ENCODE measurements at places on chromosomes 3 and 15. TPM values are rescaled to one million over a fixed set of nuclear protein-coding genes. Genes with fewer than 3 reads are reported as not detected.

ONECUT1 gene
- total RNA-seq, result not detected

GRCh38 chr3:170703121-170703588 lies 117.3 kb upstream of the SLC7A14 start:
- no peaks in the 10 kb centered on the region for H3K4me1 ChIP-seq
- H3K4me3 ChIP-seq, result no peak overlapping the region
- H3K27ac ChIP-seq, result peak overlapping the region; percentile 9
- DNase-seq, result no peak
- H3K27me3 ChIP-seq, result no peaks in the 10 kb centered on the region

- no peak overlapping the region for H3K27ac ChIP-seq
- H3K4me3 ChIP-seq, result no peak overlapping the region
- H3K4me1 ChIP-seq, result peaks cover 40% of the 10 kb centered on the region
- no peaks in the 10 kb centered on the region for H3K36me3 ChIP-seq
- no peak for DNase-seq
- H3K27me3 ChIP-seq, result no peaks in the 10 kb centered on the region
Observed at GRCh38 chr3:72271923-72272322, 487.0 kb upstream of the PROK2 start.

DNA sequence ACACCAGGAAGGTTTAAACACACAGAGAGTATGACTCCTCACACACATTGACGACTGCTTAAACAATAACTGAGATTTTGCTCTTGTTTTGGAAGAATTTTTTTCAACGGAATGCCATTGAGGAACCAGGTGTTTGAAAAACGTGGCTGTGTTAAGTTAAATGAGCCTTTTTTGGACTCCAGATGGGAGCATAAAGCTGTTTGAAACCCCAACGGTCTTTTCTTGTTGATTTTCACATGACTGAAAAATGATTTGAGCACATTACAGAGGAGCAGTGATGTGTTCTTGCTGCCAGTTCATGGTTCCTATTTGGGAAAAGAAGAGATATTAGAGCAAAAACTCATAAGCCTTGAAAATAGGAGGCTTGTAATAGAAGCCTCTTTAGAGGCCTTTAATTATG lies 97.8 kb upstream of the SELENOK start:
- no peaks in the 10 kb centered on the region for H3K27me3 ChIP-seq
- H3K4me3 ChIP-seq, result no peak overlapping the region
- no peak overlapping the region for H3K27ac ChIP-seq
- no peaks in the 10 kb centered on the region for H3K4me1 ChIP-seq
- H3K36me3 ChIP-seq, result no peaks in the 10 kb centered on the region
- DNase-seq, result no peak

SEMA3F gene
- not detected for total RNA-seq

- no peaks in the 10 kb centered on the region for H3K36me3 ChIP-seq
- H3K4me3 ChIP-seq, result no peak overlapping the region
- no peaks in the 10 kb centered on the region for H3K4me1 ChIP-seq
- no peak overlapping the region for H3K27ac ChIP-seq
- peaks cover 10% of the 10 kb centered on the region for H3K27me3 ChIP-seq
Observed at GRCh38 chr3:142962520-142963233, 797 bp downstream of the PAQR9 start.

- H3K36me3 ChIP-seq, result no peaks in the 10 kb centered on the region
- H3K27ac ChIP-seq, result no peak overlapping the region
- DNase-seq, result no peak
- no peaks in the 10 kb centered on the region for H3K27me3 ChIP-seq
- H3K4me3 ChIP-seq, result no peak overlapping the region
- peaks cover 25% of the 10 kb centered on the region for H3K4me1 ChIP-seq
Observed at GRCh38 chr3:172542999-172543398, 19.8 kb upstream of the TNFSF10 start.

- no peak for DNase-seq
- H3K27me3 ChIP-seq, result no peaks in the 10 kb centered on the region
- no peaks in the 10 kb centered on the region for H3K36me3 ChIP-seq
- H3K4me1 ChIP-seq, result no peaks in the 10 kb centered on the region
- no peak overlapping the region for H3K27ac ChIP-seq
Observed at GRCh38 chr15:100836501-100836900, 43.1 kb upstream of the ALDH1A3 start.

DNA sequence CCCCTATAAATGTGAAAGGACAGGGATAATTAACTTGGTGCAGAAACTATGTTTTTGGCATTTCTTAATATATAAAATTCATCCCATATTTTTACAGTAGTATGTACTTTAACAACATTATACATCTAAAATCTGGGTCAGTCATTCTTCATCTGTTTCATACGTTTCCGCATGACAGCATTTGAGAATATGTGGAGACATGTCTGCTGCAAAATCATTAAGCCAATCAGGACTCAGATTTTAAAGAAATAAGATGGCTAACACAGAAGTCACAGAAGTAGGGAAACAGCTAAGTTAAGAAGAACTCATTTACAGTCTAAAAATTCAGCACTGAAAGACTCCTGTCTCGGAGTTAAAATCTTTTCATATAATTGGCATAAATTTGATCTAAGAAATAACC lies 200.4 kb downstream of the TAFA4 start:
- H3K27ac ChIP-seq, result no peak overlapping the region
- no peaks in the 10 kb centered on the region for H3K27me3 ChIP-seq
- no peak for DNase-seq
- no peaks in the 10 kb centered on the region for H3K4me1 ChIP-seq
- H3K36me3 ChIP-seq, result no peaks in the 10 kb centered on the region
- no peak overlapping the region for H3K4me3 ChIP-seq

GOLGA6L4 gene
- 1.1 TPM for total RNA-seq

DNA sequence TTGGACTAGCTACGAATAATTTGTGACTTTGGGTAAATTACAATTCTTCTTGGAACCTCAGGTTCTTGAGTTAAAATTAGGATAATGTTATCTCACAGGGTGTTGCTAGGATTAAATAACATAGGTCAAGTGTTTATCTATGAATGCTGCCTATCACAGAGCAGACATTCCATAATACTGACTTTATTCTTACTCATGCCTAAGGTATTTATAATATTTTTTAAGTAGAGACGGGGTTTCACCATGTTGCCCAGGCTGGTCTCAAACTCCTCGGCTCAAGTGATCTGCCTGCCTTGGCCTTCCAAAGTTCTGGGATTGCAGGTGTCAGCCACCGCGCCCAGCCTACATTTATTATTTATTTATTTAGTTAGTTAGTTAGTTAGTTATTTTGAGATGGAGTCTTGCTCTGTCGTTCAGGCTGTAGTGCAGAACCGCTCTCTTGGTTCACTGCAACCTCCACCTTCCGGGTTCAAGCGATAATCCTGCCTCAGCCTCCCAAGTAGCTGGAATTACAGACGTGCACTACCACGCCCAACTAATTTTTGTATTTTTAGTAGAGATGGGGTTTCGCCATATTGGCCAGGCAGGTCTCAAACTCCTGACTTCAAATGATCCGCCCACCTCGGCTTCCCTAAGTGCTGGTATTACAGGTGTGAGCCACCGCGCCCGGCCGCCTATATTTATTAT lies 741 bp upstream of the ZNF106 start:
- peak overlapping the region; percentile 82 for H3K4me3 ChIP-seq
- H3K4me1 ChIP-seq, result peaks cover 44% of the 10 kb centered on the region
- H3K27me3 ChIP-seq, result no peaks in the 10 kb centered on the region
- peak overlapping the region; percentile 92 for H3K27ac ChIP-seq
- no peak for DNase-seq
- no peaks in the 10 kb centered on the region for H3K36me3 ChIP-seq

DNA sequence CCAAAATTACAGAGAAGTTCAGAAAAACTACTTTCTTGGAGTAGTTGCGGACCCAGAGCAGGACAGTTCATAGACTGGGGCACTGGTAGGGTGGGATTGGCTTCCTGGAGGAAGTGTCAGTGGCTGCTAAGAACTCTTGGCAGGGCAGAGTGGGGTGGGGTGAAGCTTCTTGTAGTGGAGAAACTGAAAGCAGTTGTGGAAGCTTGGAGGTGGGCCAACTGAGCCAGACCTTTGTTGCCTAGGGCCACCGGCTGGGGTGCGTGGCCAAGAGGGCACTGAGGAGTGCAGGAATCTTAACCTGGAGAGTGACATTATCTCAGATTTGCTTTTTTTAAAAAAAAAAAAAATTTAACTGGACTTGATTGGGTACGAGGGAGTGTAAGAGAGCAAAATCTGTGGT lies 3.1 kb downstream of the KAT2B start:
- no peaks in the 10 kb centered on the region for H3K27me3 ChIP-seq
- H3K36me3 ChIP-seq, result no peaks in the 10 kb centered on the region
- peaks cover 73% of the 10 kb centered on the region for H3K4me1 ChIP-seq
- peak overlapping the region; percentile 64 for H3K27ac ChIP-seq
- H3K4me3 ChIP-seq, result peak overlapping the region; percentile 48

DNA sequence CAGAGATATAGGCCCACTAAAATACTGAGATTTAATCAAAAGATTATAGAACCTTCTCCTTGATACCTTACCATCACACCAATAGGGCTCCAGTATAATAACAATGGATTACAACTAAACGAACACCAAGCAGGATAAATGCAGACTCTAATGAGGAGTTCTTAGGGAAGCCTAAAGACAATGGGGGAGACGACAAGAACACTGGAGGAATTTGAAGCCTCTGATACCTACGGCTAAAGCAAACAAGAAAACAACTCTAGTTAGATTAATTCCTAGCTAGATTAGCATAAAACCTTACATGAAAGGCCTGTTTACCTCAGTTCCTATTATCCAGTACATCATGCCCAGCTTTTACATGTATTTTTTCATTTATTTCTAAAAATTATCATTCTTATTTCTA lies 35.1 kb downstream of the NGLY1 start:
- H3K36me3 ChIP-seq, result peaks cover 17% of the 10 kb centered on the region
- no peak overlapping the region for H3K27ac ChIP-seq
- H3K4me1 ChIP-seq, result no peaks in the 10 kb centered on the region
- DNase-seq, result no peak
- H3K4me3 ChIP-seq, result no peak overlapping the region

DNA sequence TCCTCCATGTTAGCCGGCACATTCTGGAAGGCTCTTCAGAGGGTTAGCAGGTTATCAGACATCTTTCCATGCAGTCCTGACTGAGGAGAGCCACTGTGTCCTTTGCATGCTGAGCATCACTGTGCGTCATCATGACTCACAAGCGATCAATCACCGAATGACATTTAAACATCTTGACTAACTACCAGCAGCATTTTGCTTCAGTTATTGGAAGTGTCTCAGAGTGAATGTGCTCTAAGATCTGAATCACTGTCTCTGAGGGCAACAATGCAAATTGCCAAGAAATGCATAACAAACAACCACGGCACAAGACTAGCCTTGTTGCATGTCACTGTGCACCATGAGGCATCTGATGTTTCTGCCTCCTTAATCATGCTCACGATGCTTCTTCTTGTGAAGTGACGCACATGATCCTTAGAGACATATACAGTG lies 18.3 kb upstream of the ATP8B4 start:
- no peak overlapping the region for H3K4me3 ChIP-seq
- H3K36me3 ChIP-seq, result no peaks in the 10 kb centered on the region
- no peak for DNase-seq
- no peak overlapping the region for H3K27ac ChIP-seq

GRCh38 chr3:174536319-174536718 lies 322.8 kb upstream of the NAALADL2 start:
- H3K36me3 ChIP-seq, result no peaks in the 10 kb centered on the region
- DNase-seq, result no peak
- no peaks in the 10 kb centered on the region for H3K4me1 ChIP-seq
- no peaks in the 10 kb centered on the region for H3K27me3 ChIP-seq

A4GNT gene
- total RNA-seq, result not detected

DNA sequence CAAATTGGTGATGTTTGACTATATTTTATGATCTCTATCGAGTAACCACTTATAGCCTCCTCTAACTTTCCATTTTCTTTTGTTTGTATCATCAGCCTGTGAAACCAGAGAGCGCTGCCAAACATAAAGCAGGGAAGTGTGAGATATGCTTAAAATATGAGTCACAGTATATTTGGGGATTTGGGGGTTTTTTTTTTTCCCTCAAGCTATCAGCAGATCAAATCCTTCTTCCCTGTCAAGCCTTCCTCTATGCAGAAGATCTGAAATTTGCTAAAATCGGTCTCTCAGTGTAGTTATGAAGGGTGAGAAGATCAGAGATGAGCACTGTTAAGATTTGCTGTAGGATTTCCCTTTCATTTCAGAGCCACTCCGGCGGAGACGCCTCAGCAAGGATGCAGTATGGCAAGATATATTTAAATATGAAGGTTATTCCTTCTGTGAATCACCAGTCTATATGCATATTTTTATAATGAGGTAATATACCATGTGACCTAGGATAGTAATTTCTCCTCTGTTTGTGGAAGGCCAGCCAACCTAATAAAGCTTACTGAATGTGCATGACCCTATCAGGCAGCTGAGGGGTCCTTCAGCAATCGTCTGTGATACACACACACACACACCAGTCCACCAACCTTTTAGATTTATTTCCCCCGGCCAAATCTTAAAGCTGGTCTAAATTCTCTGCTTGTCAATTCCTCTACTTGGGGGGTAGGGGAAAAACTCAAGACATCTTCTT lies 474.1 kb downstream of the FOXP1 start:
- H3K4me1 ChIP-seq, result peaks cover 15% of the 10 kb centered on the region
- H3K27ac ChIP-seq, result no peak overlapping the region
- peaks cover 29% of the 10 kb centered on the region for H3K36me3 ChIP-seq
- no peaks in the 10 kb centered on the region for H3K27me3 ChIP-seq
- DNase-seq, result no peak

DNA sequence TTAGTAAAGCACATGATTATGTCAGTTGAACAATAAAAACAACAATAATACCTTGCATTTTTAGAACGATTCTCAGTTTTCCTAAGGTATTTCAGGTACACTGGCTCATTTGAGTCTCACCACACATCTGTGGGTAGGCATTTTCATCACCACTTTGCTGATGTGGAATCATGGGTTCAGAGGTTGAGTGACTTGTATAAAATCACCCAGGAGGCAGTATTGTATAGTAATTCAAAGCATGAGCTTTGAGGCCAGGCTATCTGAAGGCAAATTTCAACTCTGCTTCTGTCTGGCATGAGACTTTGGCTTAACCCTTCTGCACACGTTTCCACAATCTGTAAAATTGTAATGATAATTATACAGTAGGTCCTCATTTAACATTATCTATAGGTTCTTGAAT lies 183.9 kb upstream of the CMC1 start:
- no peaks in the 10 kb centered on the region for H3K36me3 ChIP-seq
- H3K27ac ChIP-seq, result no peak overlapping the region
- no peaks in the 10 kb centered on the region for H3K4me1 ChIP-seq
- H3K27me3 ChIP-seq, result no peaks in the 10 kb centered on the region
- DNase-seq, result no peak
- H3K4me3 ChIP-seq, result no peak overlapping the region

DUOXA1 gene
- not detected for total RNA-seq

NMB gene
- 3.6 TPM for total RNA-seq

Measured in CD8-positive, alpha-beta memory T cell (primary cell).